ENCODE measurements at places on chromosomes 12 and 14.

DNA sequence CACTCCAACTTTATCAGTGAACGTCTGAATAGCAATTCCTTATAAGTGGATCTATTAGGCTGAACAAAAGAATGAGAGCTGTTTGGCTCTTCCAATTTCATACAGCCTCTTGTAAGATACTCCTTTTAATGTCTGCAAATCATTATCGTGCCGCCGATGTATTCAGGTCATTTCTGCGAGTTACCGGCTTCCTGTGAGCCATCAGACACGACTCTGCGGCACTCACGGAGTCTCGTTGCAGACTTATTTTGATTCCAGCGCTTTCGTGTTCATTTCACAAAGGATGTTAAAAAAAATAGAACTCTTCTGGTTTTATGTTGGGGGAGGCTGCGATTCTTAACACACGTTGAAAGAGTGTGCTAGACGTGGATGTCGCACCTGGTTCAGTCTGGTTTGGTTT lies 106.6 kb downstream of the GLT1D1 start:
- DNase-seq = no peak

DNA sequence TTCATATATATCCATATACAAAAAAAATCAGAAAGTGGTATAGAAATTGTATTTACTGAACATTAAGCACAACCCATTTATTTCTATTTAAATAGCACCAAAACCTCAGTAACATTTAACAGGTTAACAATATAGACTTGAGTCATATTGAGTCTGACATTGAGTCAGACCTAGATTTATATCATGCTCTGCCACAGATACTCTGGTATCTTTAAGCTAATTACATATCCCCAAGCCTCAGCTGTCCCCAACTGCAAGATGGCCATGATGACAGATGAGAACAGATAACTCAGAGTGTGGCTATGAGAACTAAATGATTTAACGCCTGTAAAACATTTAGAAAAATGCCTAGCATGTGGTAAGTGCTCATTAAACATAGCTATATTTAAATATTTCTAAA lies 40.3 kb downstream of the IFNG start:
- DNase-seq = no peak

DNA sequence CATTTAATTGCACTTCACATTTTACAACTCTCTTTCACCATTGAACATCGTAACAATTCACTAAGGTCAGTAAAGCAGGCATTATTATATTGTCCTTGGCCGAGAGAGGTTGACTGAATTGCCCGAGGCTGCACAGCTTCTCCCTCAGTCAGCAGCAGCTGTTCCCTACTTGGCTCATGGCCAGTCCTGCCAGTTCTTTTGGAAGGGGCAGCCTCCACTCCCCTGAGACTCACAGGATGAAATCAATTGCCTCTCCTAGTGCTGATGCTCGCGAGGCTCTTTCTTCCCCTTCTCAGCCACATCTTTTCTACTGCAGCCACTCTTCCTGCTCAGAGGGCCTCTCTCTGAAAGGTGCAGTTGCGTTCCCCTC lies 79.9 kb upstream of the KCNA1 start:
- no peak for DNase-seq

GRCh38 chr12:109641422-109641821 lies 67.8 kb downstream of the MVK start:
- DNase-seq = no peak

Data from caudate nucleus (tissue), 63 donors.